ENCODE measurements at places on chromosomes 16 and 17.

DNA sequence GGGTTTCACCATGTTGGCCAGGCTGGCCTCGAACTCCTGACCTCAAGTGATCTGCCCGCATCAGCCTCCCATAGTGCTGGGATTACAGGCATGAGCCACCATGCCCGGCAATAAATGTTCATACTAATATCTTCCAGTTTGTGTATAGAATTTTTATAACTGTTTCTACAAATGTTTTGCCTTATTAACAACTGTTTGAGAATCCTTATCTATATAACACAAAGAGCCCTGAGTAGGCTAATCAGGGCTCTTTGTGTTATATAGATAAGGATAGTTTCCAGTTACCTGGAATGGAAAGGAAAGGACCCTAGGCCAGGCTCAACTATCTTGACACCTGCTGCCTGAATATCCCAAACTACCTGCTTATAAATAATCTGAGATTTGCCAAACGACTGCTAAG is 16.9 kb downstream of the TERF2 start:
- DNase-seq: no peak

DNA sequence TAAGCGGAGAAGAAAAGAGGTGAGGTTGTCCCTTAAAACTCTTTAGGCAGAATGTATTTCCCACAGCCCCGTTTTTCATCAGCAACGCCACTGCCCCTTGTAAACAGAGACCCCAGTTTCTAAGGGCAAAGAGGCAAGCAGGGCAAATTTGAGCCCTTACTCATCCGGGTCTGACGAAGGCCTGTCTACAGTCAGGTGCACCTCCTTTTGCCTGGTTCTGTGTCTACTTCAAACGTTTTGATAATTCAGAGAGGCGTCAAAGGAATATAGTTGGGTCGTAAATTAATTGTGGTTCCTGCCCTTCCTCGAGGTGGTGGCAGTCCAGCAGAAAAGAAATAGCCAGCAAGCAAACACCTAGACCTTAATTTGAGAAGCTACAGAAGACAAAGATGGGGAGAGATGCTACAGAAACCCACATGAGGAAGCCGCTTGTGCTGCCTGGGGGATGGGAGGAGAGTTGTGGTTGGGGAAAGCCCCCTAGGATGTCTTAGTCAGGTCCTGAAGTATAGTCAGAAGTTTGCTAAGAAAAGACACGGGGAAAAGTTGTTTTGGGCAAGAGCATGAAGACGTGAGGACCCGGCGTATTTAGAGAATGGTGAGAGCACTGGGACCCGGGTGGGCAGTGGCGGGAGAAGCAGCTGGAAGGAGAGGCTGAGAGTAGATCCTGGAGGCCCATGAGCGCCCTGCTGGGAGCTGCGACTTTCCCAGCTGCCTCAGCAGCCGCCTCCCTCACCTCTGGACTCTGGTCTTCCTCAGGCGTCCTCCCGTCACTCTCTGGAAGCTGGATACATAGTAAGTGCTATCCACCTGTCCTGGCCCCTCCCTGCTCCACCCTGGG is 2.4 kb downstream of the FBRS start:
- DNase-seq: no peak

- no peak for DNase-seq
Measured at GRCh38 chr17:73283841-73284282, 22.2 kb upstream of the CPSF4L start.

DNA sequence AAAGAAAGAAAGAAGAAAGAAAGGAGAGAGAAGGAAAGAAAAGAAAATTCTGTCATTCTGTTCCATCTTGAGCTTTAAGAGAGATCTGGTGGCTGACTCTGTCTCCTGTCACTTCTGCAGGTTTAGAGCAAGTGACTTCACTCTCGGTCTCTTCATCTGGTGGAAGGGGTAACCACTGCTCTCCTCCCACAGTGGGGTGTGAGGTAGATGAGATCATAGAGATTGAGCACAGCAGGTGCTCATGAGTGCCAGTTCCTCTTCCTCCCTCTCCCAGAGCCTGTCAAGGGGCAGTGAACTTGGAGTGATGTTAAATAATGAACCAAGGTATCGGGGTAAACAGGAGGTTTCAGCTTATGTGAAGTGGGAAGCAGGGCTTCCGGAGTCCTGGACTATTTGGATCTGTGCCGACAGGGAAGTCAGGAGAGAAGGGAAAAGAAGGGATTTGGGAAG is 47.7 kb downstream of the BEAN1 start:
- DNase-seq: no peak

DNA sequence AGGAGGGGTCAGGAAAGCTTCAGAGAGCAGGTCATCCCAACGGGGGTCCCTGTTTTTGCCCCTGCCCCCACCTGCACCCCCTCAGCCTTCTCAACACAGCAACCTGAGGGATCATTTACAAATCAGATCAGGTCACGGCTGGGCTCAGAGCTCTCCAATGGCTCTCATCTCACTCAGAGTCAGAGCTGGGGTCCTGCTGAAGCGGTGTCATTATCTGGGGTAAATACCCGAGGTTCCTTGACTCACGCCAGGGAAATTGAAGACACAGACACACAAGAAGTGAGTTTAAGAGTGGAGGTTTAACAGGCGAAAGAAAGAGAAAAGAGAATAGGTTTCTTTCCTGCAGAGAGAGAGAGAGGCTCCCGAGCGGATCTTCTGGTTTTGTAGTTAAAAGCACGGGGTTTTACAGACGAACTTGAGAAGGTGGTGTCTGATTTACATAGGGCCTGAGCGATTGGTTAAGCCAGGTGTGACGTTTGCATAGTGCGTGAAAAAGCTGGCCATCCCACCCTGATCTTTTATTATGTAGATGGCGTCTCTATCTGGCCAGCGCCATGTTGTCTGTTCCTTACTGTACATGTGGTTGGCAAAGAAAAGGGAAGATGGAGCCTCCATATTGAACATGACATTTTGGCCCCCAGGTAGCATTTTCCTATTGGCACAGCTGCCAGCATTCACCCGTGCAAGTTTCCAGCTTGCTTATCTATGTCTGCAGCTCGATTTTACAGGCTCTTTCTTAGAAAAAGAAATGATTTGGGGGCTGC is 51.4 kb downstream of the WSB1 start:
- DNase-seq: no peak

- no peak for DNase-seq
Measured at GRCh38 chr16:87762620-87763019, 3.2 kb downstream of the KLHDC4 start.

DNA sequence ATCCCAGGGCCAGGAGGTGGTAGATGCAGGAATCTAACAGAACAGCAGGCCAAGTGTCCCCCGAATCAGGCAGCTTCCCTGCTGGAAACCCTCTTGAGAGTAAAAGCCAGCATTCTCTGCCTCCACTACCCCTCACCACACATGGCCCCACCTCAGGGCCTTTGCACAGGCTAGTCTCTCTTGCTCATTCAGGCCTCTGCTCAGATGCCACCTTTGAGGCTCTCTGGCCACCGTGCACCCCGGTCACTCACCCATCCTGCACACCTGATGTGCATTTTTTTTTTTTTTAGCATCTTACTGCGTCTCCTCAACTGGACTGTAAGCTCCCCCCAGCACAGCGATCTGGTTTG is 34.5 kb upstream of the GSE1 start:
- DNase-seq: no peak

DNA sequence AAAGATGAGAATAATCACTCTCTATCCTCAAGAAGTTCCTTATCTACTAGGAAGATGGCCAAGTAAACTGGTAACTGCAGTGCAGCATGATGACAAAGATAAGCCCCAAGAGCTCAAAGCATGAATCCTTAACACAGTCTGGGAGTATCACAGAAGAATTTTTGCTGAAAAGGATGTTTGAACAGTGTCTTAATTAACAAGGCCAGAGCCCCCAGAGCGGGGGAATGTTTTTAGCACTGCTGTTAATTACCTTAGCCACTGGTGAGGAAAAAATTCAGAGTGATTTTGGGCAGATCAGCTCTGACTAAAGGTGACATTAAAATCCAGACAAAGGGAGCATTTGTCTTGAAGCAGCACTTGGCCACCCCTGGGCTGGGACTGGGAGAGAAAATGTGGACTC is 30.1 kb downstream of the ADAMTS18 start:
- DNase-seq: no peak

GRCh38 chr17:57289130-57289529 is 32.8 kb downstream of the MSI2 start:
- no peak for DNase-seq

GRCh38 chr17:59762049-59762823 is 54.8 kb downstream of the VMP1 start:
- no peak for DNase-seq

DNA sequence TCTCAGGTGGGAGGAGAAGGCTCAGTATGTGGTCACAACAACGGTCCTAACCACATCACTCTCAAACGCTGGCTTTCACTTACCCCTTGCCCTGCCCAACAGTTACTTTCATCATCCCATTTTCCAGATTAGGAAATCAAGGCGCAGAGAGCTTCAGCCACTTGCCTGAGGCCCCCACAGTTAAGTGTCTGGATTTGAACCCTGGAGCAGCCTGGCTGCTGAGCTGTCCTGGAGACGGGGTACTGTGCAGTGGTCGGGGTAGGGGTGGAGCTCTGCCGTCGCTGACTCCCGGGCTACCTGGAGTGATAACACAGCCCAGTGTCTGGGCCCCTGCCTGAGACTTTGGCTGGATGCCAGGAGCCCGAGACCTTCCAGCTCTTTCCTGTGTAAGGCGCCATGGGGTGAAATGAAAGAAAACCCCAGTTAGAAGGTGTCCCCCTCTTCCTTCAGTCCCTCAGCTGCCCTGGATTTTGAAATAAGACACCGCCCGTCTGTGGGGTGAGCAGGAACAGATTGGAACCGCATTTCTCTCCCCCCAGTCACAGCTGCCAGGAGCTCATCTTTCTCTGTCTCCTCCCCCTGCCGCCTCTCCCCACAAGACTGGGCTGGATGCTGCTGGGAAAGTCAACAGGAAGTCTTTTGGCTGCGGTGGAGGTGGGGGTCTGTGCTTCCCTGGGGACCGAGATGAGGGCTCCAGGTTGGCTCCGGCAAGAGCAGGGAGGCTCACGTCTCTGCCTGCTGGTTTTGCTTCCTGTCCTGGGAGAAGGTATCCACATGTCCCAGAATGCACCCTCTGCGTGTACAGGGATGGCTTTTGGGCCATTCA is 280.2 kb downstream of the SEC14L1 start:
- DNase-seq: no peak
